ENCODE measurements at places on chromosomes 2 and 18. TPM values are rescaled to one million over a fixed set of nuclear protein-coding genes. Genes with fewer than 3 reads are reported as not detected.

The HOXD12 gene
- total RNA-seq, result not detected

GRCh38 chr2:62340994-62341484, 145.1 kb downstream of the B3GNT2 start:
- DNase-seq, result peak; percentile 64

DNA sequence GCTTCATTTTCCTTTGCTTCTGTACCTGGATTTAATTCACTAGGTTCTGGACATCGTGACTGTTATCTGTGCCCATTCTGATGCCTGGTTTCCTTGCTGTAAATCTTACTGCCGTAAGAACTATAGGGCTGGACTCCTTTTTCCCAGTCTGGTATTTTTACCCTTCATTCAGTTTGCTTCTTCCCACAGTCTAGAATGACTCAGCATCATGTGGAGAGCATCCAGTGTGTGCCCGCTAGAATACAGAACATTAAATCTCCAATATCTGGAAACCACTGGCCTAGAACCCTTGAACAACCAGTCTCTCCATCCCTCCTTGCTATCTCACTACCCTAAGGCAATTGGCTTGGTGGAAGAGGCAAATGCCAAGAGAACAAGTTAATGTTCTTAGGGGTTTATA, 1075.4 kb upstream of the ZEB2 start:
- no peak for DNase-seq

DNA sequence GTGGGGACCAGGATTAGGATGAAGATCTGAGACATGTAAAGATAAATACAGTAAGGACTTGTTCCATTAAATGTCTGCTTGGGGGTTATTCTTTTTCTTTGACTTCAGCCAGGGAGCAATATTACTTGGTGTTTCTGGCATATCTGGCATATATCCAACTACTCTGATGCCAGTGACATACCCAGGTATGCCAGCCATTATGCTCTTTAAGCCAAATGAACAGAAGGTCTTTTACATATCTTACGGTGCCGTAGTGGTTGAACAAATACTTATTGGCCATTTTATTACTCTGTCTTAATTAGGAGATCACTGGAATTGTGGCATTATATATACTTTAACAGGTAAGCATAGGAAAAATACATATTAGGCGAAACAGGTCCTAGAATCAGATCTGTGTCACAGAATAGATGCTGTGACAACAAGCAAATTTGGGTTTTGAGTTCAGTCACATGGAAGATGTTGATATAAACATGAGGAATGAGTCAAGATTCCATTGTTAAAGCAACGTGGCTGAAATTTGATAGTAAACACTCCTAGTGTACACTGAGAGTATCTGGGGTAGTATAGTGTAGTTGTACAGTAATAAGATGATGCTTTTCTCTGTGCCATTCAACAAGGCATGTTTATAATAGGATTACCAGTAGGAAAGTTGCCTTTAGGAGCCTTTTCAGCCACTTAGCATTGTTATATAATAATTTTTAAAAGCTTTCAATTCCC, 62.6 kb downstream of the KCTD18 start:
- no peak for DNase-seq

The EDAR gene
- total RNA-seq, result not detected

All from endodermal cell (in vitro differentiated cells).